ENCODE measurements at places on chromosomes 2 and 18.

- no peak for DNase-seq
Measured at GRCh38 chr18:10351858-10352257, 102.6 kb upstream of the APCDD1 start.

GRCh38 chr2:23042216-23042906 lies 342.6 kb upstream of the KLHL29 start:
- no peak for DNase-seq

DNA sequence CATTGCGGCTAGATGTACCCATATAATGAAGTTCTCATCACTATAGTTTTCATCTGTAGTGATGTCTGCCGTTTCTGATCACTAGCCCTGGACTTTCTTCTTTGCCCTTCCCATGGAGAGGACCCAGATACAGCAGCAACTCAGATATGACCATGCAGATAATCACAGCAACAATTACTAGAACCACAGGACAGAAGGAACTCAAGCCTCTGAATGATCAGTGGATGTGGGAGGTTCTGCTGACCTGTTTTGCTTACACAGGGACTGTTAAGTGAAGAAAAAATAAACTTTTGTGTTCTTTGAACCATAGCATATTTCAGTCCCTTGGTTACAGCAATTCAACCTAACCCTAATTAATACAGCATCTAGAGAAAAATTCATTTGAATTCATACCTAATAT lies 62.7 kb downstream of the ACVR1 start:
- DNase-seq: no peak

GRCh38 chr18:49742316-49743116 lies 70.8 kb downstream of the ACAA2 start:
- peak; percentile 38 for DNase-seq

All from fibroblast of lung (primary cell).